ENCODE measurements at places on chromosomes 6 and 20.

- DNase-seq = no peak
Measured at GRCh38 chr6:6815732-6816131, 227.2 kb downstream of the LY86 start.

DNA sequence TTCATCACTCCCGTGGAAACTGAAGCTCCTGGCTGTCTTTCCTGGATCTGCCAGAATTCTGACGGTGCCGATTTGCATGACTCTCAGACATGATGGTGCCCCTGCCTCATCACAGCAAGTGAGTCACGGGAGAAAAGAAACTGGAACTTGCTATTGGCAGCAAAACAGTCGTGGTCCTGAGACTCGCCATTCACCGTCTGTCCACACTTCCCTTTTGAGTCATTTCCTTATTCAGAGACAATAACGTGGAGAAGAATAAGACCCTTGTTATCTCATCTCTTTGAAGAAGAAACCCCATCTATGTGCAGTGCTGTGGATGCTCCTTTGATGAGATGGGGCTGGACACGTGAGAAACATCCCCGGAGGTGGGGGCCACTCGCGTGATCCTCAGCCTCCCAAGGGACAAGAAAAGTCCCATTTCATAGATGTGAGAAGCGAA lies 4.2 kb downstream of the GPR31 start:
- no peak for DNase-seq

DNA sequence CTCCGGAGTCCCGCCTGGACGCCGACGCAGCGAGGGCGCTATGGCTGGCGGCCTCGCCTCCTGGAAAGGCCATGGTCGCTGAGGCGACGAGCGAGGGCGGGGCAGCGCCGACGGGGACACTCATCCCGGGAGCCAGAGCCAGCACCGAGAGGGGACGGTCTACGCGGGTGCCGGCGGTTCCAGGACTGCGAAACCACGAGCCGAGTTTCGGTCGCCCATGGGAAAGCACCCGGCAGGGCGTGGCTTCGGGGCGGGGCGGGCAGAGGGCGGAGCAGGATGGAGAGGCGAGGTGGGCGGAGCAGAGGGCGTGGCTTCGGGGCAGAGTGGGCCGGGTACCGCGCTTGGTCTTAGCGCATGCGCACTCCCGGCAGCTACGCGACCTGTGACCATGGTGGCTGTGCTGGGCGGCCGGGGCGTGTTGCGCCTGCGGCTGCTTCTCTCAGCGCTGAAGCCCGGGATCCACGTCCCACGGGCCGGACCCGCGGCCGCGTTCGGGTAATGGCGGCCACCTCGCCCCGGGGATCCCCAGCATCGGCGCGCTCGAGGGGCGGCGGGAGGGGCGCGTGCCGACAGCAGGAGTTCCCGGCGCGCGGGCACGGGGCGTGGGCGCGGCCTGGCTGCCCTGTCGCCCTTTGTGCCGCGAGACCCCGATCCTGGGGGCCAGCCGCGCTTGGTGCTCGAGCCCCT lies at the start of gene BPHL:
Gene BPHL (plus strand): TSS at position 359 of the 687 bp plus-strand sequence. CDS start 30 bp downstream, at position 389.
- DNase-seq = peak; percentile 99

- no peak for DNase-seq
Measured at GRCh38 chr6:28816909-28817807, 106.6 kb downstream of the TRIM27 start.

DNA sequence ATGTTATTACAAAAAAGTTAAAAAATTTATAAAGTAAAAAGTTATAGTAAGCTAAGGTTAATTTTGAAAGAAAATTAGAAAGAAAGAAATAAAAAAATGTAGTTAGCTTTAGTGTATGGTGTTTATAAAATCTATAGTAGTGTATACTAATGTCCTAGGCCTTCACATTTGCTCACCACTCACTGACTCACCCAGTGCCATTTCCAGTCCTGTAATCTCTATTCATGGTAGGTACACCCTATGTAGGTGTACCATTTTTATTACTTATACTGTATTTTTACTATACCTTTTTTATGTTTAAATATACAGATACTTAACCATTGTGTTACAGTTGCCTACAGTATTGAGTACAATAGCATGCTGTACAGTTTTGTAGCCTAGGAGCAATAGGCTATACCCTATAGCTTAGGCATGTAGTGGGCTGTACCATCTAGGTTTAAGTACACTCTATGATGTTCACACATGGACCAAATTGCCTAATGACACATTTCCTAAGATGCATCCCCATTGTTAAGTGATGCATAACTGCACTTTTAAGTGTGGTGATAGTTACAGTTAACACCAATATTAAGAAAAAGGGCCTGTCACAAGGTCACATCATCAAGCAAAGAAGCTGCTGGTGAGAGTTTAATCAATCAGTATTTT lies 8.0 kb downstream of the CD2AP start:
- DNase-seq = no peak

All from left lobe of liver (tissue), 2 donors.